ENCODE measurements at places on chromosomes 7 and 10.

DNA sequence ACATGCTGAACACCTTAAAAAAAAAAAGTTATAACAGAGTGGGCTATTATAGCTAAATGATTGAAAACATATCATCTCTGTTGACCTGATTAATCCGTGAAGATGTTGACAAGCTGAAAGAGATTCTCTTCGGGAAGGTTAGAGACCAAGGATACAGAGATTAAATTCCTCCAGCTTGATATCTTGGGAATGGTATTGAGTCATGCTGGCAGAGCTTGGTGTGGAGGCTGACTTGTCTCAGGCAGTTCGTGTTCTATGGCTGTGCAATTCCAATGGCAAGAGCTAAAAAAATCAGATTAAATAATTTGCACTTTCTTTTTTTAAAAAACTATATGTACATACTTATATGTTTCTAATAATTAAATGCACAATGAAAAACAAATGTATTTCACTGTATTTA is 24.9 kb upstream of the CACNA2D1 start:
- no peak for DNase-seq

GRCh38 chr7:99115379-99115778 is 28.5 kb downstream of the SMURF1 start:
- DNase-seq = no peak

- DNase-seq = no peak
Measured at GRCh38 chr10:31580646-31581045, 261.6 kb downstream of the ZEB1 start.

- DNase-seq = no peak
Measured at GRCh38 chr10:62153191-62153590, 115.5 kb downstream of the RTKN2 start.

- no peak for DNase-seq
Measured at GRCh38 chr10:14579405-14579804, 195.3 kb downstream of the FAM107B start.

DNA sequence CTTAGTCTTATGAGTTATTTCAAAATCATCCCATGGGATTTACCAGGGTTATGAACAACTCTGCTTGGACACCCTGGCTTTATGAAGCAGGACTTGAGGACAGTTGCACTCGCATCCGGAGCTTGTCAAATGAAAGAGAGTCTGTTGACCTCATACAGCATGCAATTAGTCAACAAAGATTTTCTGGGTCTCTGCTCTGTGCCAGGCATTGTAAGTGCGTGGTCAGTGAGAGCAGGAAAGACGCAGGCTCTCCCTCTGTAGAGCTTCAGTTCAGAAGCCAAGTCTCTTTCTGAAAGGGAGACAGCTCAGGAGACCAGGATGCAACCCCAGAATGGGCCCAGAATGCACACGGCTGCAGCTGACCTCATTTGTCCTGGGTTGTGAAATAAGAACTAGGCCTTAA is 45.5 kb upstream of the DMBT1 start:
- no peak for DNase-seq

DNA sequence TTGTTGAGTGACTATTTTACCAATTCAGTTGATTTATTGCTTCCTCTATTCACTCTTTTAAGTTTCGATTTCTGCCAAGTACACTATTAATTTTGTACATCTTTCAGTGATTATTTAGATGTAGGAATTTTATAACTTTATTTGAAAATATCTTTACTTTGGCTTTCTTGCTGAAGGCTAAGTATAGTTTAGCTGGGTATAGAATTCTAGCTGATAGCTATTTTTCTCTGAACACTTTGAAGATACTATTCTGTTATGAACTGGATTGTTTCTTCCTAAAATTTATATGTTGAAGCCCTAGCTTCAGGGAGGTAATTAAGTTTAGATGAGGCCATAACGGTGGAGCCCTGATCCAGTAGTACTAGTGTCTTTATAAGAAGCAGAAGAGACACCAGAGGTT is 141.1 kb downstream of the LRMDA start:
- DNase-seq = no peak

DNA sequence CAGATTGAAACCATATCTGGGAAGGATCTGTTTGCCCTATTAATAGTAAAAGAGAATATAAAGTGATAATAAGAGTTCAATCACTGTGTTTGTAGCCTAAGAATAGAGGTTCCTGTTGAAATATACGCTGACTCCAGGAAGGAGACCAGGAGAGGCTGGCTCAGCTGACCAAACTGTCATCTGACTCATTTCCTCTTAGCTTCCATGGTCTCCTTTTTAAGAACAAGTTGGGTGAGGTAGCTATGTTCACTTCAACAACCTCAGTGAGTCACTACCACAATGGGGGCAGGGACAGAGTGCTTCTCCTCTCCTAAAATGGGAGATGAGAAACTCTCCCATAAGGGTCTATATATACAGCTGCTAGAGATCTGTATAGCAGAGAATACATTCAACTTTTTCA is 543.3 kb downstream of the CALN1 start:
- no peak for DNase-seq

DNA sequence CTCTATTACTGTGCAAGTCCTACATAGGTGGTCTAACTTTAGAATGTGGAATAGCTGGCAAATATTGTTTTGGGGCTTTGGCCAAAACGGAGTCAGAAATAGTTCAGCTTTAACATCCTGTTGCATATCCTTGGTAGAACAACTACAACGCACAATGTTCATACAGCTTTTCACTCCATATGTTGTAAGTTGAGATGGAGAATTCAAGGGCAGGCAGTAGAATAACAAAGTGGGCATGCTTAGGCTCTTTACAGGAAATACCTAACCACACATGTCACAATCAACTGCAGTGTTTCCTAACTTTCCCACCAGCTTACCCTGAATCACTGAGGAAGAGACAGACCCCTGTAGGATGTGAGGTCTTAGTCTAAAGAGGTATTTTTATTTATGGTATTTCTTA is 122.3 kb downstream of the PPP1R3A start:
- DNase-seq = no peak

- DNase-seq = no peak
Measured at GRCh38 chr10:79102498-79102874, 33.7 kb downstream of the ZMIZ1 start.

DNA sequence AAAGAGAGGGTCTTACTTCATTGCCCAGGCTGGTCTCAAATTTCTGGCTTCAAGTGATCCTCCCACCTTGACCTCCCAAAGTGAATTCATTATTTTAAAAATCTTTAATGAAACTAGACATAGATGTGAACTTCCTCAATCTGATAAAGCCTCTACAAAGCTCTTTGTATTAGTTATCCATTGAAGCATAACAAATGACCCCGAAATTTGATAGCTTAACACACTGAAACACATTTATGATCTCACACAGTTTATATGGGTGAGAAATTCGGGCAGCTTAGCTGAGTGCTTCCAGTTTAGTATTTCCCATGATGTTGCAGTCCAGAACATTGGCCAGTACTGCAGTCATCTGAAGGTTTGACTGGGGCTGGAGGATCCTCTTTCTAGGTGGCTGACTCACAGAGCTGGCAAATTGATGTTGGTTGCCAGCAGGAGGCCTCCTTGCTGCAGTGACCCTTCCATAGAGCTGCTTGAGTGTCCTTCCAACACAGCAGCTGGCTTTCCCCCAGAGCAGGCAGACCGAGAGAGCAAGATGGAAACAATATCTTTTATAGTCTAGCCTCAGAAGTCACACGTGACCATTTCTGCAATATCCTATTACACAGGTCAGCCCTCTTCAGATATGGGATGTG is 16.6 kb upstream of the WNT8B start:
- DNase-seq = no peak

GRCh38 chr7:104267701-104268368 is 60.0 kb upstream of the ORC5 start:
- no peak for DNase-seq

- no peak for DNase-seq
Measured at GRCh38 chr7:143285470-143285778, 666 bp downstream of the TMEM139 start.

DNA sequence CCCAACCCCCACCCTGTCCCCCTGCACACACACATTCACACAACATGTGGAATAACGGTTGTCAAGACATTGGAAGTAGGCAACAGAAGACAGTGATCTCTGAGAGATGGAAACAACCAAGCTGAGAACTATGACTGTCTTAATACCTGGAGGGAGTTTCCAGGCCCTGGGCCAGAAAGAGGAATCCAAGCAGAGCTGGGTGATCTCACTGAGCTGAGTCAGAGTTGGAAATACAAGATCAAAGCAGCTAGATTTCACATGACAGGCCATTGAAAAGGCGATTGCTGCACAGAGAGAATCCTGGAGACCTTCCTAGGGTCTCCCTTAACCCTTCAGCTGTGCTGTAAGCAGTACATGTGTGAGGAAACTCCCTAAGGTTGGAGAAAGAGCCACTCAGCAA is 165.8 kb upstream of the PRSS1 start:
- peak; percentile 45 for DNase-seq

GRCh38 chr10:102335184-102335583 is 60.3 kb upstream of the NFKB2 start:
- no peak for DNase-seq

- no peak for DNase-seq
Measured at GRCh38 chr7:29464753-29465152, 98.9 kb upstream of the PRR15 start.

GRCh38 chr7:28487487-28487886 is 75.2 kb downstream of the CREB5 start:
- no peak for DNase-seq

DNA sequence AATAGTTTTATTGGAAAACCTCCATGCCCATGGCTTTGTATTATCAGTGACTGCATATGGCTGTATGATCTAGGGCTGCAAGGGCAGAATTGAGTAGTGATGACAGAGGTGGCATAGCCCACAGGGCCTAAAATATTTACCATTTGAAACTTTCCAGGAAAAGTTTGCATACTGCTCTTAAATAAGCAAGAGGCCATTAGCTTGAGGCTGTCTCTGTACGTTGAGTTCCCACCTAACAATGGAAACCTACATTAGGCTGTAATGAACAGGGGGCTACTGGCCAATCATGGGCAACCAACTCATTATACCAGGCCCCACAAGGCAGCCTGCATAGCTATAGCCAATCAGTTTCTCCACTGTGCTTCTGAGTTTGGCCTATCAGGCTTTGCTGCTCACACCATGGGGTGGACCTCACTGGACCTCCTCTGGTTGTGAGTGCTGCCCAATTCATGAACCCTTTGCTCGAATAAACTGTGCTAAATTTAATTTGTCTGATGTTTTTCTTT is 673 bp upstream of the ST8SIA6 start:
- no peak for DNase-seq

DNA sequence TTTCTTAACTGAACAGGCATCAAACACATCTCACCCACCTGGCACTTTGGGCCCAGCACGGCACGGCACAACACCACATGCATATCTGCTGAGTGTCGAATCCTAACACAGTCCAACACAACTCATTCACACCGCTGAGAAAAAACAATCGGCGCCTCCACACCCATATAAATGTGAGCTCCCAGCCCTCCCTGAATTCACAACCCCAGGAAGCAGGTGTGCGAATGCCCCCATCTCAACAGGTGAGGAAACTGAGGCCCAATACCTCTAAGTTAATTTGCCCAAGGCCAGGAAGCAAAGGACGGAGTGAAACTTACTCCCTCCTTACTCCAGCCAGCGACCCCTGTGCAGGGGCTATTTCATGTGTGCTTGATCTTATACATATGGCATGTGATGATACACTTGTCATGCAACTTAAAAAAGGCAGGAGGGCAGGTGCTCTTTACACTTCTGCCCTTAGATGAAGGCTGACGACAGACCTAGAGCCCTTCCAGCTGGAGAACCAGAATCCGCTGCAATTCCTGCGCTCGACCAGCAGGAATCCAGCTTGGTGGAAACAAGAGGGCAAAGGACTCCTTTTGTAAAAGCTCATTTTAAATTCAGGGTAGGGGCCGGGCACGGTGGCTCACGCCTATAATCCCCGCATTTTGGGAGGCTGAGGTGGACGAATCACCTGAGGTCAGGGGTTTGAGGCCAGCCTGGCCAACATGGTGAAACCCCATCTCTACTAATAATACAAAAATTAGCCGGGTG is 116.0 kb downstream of the LARP4B start:
- no peak for DNase-seq

DNA sequence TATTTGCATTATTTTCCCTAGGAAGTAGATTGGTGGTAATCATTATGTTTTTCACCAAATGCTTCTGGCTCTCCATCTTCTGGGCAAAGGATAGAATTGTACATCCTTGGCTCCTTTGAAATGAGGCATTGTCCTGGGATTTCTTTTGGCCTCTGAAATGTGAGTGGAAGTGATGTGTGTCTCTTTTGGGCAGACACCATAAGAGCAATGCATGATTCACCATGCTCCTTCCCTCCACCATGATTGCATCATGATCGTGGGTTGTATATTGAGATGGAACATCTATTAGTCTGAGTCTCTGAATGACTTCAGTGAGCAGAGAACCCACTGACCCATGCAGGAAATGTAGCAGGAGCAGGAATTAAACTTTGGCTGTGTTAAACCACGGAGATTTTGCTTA is 49.2 kb downstream of the ADRA2A start:
- DNase-seq = no peak

- no peak for DNase-seq
Measured at GRCh38 chr7:169276-170172, 22.8 kb upstream of the FAM20C start.

- DNase-seq = no peak
Measured at GRCh38 chr10:48805848-48806247, 121.2 kb downstream of the WDFY4 start.

- DNase-seq = no peak
Measured at GRCh38 chr10:123109466-123109865, 26.3 kb upstream of the HMX3 start.

- no peak for DNase-seq
Measured at GRCh38 chr7:109898-110556, 82.3 kb upstream of the FAM20C start.

DNA sequence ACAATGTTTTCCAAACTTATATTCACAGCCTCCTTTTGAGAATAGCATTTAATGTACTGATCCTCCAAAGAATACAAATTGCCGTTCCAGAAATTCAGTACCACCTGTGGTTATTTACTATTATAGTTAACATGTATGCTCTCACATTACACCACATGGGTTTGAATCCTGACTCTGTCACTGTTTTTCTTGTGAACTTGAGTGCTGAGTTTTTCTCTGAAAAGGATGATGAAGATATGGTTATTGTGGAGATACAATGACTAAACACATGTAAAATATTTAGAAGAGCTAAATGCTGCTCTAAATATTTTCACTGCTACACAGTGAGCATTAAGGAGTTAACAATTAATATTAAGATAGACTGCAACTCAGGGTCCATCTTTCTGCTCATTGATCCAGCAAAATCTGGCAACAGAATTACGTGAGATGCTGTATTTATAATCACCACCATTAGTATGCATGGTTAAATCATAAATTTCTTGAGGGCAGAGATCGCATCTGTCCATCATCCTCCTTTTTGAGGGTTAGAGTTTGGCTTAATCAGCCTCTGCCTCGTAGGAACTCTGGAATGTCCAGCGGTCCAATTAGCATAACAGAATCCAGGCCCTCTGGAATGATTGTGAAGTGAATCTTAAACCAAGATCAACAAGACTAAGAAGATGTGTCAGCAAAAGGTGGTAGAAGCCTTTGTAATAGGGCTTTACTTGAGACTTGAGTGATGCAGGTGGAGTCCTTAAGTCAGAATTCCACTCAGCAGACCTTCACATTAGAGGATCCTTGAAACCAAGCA is 152.8 kb downstream of the MACC1 start:
- no peak for DNase-seq

GRCh38 chr10:70558871-70559810 is 43.4 kb downstream of the PRF1 start:
- peak; percentile 65 for DNase-seq

Measured in CD4-positive, alpha-beta T cell treated with Interleukin-1 beta for 1 hour (primary cell).